ENCODE measurements at places on chromosomes 16 and 17.

- DNase-seq = no peak
Measured at GRCh38 chr17:81295676-81296381, 722 bp upstream of the SLC38A10 start.

GRCh38 chr17:28127196-28127595, 84.7 kb downstream of the NLK start:
- no peak for DNase-seq

GRCh38 chr17:40113907-40114245, 7.9 kb upstream of the MSL1 start:
- DNase-seq = no peak

- no peak for DNase-seq
Measured at GRCh38 chr16:28317040-28317880, 24.9 kb downstream of the SBK1 start.

DNA sequence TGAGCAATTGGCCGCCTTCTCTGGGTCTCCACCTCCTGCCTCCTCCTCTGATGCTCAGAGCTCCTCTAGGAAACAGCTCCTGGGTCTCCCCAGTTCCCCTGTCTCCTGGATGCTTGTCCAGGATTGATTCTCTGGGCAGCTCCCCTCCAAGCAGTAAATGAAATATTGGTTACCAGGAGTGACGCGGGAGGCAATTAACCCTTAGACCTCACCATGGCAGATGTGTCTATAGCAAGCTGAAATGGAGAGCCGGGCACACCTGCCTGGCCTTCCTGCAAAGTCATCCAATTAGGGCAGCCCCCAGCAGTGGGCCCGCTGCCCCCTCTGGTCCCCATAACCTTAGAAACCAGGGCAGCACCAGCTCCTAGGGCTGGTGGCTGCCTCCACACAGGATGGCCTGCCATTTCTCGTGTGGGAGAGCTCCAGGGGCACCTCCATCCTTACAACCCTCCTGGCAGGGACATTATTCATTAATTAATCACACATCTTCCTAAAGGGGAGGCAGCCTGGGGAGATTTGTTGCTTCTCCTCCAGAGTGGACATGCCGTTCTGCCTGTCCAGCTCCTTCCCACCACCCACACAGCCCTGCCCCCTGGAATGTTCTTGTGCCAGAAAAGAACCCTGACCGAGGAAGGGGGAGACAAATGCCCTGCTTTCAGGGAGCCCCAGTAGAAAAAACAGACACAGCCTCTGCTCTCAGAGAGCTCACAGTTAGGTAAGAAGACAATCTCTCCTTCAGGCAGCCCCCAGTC, 8.3 kb upstream of the KIF18B start:
- DNase-seq = no peak

Data from amygdala (tissue), 56 donors.